Urinary bladder (tissue), 4 donors: ENCODE measurements at places on chromosomes 7 and 10.

GRCh38 chr7:132410385-132410784 lies 165.9 kb downstream of the PLXNA4 start:
- no peak for DNase-seq

DNA sequence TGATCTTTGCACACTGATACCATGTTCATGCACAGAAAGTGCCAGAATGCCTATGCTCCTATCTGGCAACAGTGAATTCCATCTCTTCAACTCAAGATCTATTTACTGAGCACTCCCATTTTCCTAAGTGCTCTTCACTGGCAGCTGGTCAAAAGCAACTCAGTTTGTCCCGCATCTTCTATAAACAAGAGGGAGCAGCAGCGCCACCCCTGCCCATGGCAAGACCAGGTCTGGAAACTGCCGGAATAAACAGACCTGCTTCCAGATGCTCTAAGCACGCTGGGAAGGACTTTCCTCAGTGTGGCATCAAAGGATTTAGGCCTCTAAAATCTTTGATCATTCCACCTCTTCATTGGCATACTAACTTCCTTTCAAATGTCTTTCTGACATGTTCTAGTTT lies 104.4 kb upstream of the MACROH2A2 start:
- no peak for DNase-seq

DNA sequence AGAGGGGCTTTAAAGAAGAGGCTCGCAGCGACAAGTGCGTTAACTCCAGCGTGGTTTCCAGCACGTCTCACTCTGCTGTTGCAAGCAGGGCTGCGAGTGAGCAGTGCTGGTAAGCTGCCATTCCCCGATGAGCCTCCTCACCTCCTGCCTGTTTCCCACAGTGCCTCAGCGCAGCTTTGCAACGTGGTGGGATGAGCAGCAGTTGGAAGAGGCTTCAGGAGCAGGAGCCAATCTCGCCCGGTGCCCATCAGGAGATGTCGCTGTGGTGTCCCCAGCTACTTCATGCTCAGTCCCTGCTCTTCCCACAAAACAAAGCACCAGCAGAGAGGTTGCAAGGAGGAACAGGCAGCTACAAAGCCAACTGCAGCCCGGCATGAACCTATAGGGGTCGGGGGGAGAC lies 2.4 kb upstream of the ADARB2 start:
- DNase-seq = no peak

GRCh38 chr10:34941471-34942357 lies 126.6 kb upstream of the PARD3 start:
- no peak for DNase-seq

- DNase-seq = no peak
Observed at GRCh38 chr7:80272560-80273239, 138.1 kb downstream of the GNAI1 start.
